HFFc6 (cell line): ENCODE measurements at places on chromosomes 11 and 22. TPM values are rescaled to one million over a fixed set of nuclear protein-coding genes. Genes with fewer than 3 reads are reported as not detected.

Gene ARHGEF12
- total RNA-seq = 72.9 to 86.2 TPM (median 74.3 TPM) in 3 replicates

- DNase-seq = no peak
- H3K27me3 ChIP-seq = peaks cover 2% of the 10 kb centered on the region
- H3K4me3 ChIP-seq = no peak overlapping the region
- H3K36me3 ChIP-seq = peaks cover 40% of the 10 kb centered on the region
Observed at GRCh38 chr11:69355346-69355940, 61.5 kb downstream of the MYEOV start.

- H3K27ac ChIP-seq = no peak overlapping the region
- no peak for DNase-seq
- no peaks in the 10 kb centered on the region for H3K4me1 ChIP-seq
- no peaks in the 10 kb centered on the region for H3K27me3 ChIP-seq
- H3K36me3 ChIP-seq = no peaks in the 10 kb centered on the region
Observed at GRCh38 chr11:98964146-98964545, 56.6 kb upstream of the CNTN5 start.

DNA sequence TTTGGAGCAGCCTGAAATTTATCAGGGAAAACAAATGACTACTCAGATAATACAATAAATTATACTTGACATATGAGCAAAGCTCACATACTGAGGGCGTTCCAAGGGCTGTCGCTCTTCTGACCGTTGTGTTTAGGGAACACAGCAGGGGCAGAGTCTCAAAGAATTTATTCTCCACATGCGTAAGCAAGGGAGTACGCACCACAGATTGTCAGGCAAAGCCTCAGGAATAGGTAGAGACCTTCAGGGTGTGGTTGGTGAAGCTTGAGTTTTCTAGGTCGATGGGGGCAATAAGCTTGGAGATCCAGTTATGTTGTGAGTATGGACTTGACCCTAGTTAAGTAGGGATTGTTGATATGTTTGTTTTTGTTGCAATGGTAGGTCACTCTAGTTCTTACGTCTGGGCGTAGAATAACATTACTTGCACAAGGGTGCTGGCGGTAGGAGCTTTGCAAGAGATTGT, 830 bp downstream of the ACAT1 start:
- DNase-seq = no peak
- peaks cover 21% of the 10 kb centered on the region for H3K36me3 ChIP-seq
- H3K27ac ChIP-seq = peak overlapping the region; percentile 85
- no peaks in the 10 kb centered on the region; the same call in 1 of the 2 replicates for H3K27me3 ChIP-seq
